ENCODE measurements at places on chromosomes 12 and 14.

- H3K36me3 ChIP-seq: peaks cover 2% of the 10 kb centered on the region
- no peak overlapping the region for H3K27ac ChIP-seq
- H3K4me3 ChIP-seq: no peak overlapping the region
These were observed 62.7 kb downstream of the TESC start for GRCh38 chr12:117036547-117036946.

DNA sequence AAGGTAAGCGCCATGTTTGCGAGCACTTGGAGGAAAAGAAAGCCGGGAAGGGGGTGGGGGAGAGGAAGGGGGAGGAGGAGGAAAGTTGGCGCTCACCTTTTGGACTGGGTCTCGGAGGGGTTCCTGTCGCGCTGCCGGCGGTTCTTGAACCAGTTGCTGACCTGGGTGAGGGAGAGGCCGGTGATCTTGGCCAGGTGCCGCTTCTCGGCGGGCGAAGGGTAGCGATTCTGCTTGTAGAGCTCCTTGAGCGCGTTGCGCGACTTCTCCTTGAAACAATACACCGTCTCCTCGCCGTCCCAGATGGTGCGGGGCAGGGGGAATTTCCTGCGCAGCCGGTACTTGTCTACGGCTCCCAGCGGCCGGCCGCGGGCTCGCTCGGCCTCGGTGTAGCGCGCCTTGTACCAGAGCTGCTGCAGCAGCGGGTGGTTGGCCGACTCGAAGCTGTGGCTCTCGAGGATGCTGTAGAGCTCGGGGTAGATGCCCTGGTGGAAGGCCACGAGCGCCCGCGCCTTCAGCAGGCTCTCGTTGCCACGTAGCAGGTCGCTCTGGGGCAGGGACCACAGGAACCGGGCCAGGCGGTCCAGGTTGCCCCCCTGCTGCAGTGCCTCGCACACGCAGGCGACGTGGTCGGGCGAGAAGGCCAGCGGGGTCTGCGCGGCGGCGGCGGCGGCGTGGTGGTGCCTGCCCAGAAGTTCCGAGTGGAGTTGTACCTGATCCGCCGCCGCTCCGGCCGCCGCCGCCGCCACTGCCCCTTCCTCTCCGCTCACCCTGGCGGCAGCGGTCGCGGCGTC lies 840 bp downstream of the SIX4 start:
- H3K27ac ChIP-seq: no peak overlapping the region
- peaks cover 20% of the 10 kb centered on the region for H3K4me1 ChIP-seq
- H3K27me3 ChIP-seq: peaks cover 78% of the 10 kb centered on the region

DNA sequence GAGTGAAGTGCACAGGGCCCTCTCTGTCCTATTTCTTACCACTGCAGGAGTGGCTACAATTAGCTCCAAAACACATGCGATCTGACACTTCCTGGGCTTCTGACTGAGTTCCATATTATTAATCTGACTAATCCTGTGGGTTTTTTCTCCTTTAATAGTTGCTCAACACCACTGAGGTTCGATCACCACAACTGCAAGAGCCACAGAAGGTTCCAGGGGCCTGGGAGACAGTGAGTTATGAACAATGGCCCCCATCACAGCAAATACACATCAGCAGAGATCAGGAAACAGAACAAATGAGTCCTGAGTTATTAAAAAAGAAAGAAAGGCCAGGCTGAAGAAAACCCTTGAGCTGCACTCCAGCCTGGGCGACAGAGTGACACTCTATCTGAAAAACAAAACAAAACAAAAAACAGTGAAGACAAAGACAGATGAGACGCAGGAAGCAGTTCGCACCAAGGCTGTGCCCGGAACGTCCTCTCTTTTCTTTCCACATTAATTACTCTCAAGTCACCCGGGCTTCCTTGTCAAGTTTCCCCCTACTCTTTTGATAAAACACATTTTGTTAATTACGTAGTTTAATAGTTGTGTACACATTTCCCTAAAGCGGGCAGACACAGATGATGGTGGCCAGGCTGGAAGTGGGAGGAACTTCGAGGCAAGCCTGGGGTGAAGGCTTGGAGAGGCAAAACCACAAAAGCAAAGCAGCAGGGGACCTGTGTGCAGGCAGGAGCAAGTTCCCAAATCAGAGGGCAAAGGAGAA lies 42.7 kb downstream of the CDC42BPB start:
- peaks cover 7% of the 10 kb centered on the region for H3K4me1 ChIP-seq
- no peak overlapping the region for H3K4me3 ChIP-seq
- DNase-seq: no peak

GRCh38 chr14:77025744-77026165 lies 2.8 kb downstream of the IRF2BPL start:
- peaks cover 46% of the 10 kb centered on the region for H3K36me3 ChIP-seq
- peak overlapping the region; percentile 71 for H3K4me3 ChIP-seq
- no peaks in the 10 kb centered on the region for H3K27me3 ChIP-seq
- H3K4me1 ChIP-seq: peaks cover 63% of the 10 kb centered on the region
- no peak for DNase-seq
- H3K27ac ChIP-seq: no peak overlapping the region

DNA sequence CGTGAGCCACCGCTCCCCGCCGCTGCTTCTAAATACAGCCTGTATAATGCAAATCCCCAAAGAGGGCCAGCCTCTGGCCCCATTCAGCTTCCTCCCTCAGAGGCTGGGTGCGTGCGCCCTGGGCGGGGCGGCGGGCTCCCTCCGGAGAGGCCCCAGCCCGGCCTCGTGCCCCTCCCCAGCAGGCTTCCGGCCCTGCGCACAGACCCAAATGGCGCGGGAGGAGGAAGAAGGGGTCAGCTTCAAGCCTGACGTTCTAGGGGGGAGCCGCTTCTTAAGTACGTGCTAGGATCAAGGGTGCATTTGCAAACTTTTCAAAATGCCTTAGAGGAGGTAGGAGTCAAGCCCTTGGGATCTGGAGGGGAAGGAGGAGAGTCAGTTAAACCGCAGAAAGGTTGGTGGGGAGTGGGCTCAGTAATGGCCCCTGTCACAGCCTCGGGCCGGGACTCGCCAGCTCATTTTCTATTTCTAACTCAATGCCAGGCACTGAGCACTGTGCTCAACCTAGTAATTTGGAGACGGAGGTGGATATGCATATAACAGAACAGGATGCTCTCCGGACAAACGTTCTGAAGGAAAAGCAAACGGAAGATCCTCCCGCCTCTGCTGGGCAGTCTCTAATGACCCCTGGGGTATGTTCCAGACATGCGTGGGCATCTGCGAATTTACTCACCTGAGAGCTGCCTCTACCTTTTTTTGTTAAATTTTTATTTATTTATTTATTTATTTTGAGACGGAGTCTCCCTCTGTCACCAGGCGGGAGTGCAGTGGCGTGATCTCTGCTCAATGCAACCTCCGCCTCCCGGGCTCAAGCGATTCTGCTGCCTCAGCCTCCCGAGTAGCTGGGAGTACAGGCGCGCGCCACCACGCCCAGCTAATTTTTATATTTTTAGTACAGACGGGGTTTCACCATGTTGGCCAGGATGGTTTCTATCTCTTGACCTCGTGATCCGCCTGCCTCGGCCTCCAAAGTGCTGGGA lies 32.3 kb downstream of the NINJ2 start:
- no peaks in the 10 kb centered on the region for H3K27me3 ChIP-seq
- H3K36me3 ChIP-seq: peaks cover 9% of the 10 kb centered on the region
- peak overlapping the region; percentile 82 for H3K4me3 ChIP-seq

GRCh38 chr14:54172114-54172513 lies 215.5 kb upstream of the BMP4 start:
- DNase-seq: no peak
- peaks cover 57% of the 10 kb centered on the region for H3K27me3 ChIP-seq
- no peaks in the 10 kb centered on the region for H3K36me3 ChIP-seq
- H3K27ac ChIP-seq: no peak overlapping the region
- peaks cover 7% of the 10 kb centered on the region for H3K4me1 ChIP-seq
- no peak overlapping the region for H3K4me3 ChIP-seq

DNA sequence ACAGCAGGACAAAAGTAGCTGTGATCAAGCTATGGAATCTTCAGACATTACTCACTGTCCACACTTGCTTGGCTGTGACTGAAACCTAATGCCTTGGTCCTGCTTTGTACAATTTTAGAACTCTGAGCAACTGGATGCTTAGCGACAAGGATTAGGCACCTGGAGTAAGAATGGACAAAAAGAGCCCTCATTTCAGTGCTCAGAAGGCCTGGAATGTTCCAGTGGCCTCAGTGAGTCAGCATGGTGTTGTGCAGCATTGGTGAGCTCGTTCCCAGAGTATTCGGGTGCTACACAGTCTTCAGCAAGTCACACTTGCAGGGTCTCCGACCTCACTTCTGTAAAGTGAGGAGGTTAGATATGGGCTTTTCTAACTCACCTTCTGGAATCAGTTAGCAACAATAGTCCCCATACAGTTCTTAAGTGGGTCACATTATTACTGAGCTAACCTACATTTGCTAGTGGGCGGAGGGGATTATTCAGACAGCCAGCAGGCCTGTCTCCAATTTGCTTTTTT lies 108.0 kb upstream of the MDM1 start:
- H3K27ac ChIP-seq: no peak overlapping the region
- DNase-seq: no peak
- H3K36me3 ChIP-seq: no peaks in the 10 kb centered on the region
- H3K27me3 ChIP-seq: no peaks in the 10 kb centered on the region
- H3K4me1 ChIP-seq: peaks cover 24% of the 10 kb centered on the region

- no peaks in the 10 kb centered on the region for H3K27me3 ChIP-seq
- H3K36me3 ChIP-seq: no peaks in the 10 kb centered on the region
- no peak overlapping the region for H3K4me3 ChIP-seq
- no peak for DNase-seq
These were observed 1599.6 kb upstream of the TMEM132C start for GRCh38 chr12:126667339-126667738.

DNA sequence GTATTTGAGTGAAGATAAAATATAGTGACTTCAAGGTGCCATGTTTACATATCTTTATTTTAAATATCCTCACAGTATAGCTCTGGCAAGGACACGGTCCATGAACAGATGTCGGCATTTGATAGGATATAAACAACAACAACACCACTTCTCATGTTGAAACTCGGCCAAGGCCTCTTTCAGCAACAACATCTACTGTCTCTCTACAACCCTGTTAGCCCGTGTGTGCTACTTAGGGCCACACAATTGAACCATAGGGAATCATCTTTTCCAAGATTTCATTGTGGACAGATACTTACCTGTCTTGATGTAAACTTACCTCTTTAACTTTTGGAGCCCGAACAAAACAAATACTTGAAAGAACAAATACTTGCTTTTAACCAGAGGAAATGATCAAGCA lies 168.7 kb upstream of the SSTR1 start:
- peaks cover 9% of the 10 kb centered on the region for H3K4me1 ChIP-seq
- H3K27me3 ChIP-seq: no peaks in the 10 kb centered on the region
- no peak for DNase-seq

GRCh38 chr12:44847888-44848702 lies 28.0 kb downstream of the NELL2 start:
- no peaks in the 10 kb centered on the region for H3K27me3 ChIP-seq
- peak; percentile 64 for DNase-seq
- H3K4me3 ChIP-seq: peak overlapping the region; percentile 75
- H3K27ac ChIP-seq: peak overlapping the region; percentile 93
- peaks cover 85% of the 10 kb centered on the region for H3K4me1 ChIP-seq

- no peaks in the 10 kb centered on the region for H3K36me3 ChIP-seq
- H3K27me3 ChIP-seq: no peaks in the 10 kb centered on the region
- H3K27ac ChIP-seq: peak overlapping the region; percentile 90
- DNase-seq: peak; percentile 49
- peaks cover 94% of the 10 kb centered on the region for H3K4me1 ChIP-seq
These were observed 7.8 kb downstream of the CTDSP2 start for GRCh38 chr12:57838594-57839302.

All from activated T-cell treated with anti-CD3 and anti-CD28 coated beads, Interleukin-2, amount 50 U/mL, for 24 hours (primary cell).